ENCODE measurements at places on chromosomes 6 and 20. TPM values are rescaled to one million over a fixed set of nuclear protein-coding genes. Genes with fewer than 3 reads are reported as not detected.

The ZFP57 gene
- total RNA-seq, result 0.69 TPM

The TNNC2 gene
- total RNA-seq, result not detected

The PRDM1 gene
- total RNA-seq, result 8.0 TPM

The PPP1R14C gene
- total RNA-seq, result under 0.01 TPM

The TGM3 gene
- not detected for total RNA-seq

The CABLES2 gene
- 2.4 TPM for total RNA-seq

The C4A gene
- 4.2 TPM for total RNA-seq

The MUC21 gene
- total RNA-seq, result not detected
